T-helper 1 cell (primary cell): ENCODE measurements at places on chromosomes 1 and 21.

- no peak for DNase-seq
These were observed 281.6 kb downstream of the KIF26B start for GRCh38 chr1:245436407-245436806.

- no peak for DNase-seq
These were observed 23.6 kb downstream of the PTPRU start for GRCh38 chr1:29259802-29260441.

- no peak for DNase-seq
These were observed 55.5 kb upstream of the TRAPPC10 start for GRCh38 chr21:43956670-43957035.

GRCh38 chr1:199247891-199248290 is 609.1 kb downstream of the PTPRC start:
- DNase-seq: no peak

GRCh38 chr1:117097443-117097842 is 24.1 kb downstream of the TRIM45 start:
- no peak for DNase-seq

DNA sequence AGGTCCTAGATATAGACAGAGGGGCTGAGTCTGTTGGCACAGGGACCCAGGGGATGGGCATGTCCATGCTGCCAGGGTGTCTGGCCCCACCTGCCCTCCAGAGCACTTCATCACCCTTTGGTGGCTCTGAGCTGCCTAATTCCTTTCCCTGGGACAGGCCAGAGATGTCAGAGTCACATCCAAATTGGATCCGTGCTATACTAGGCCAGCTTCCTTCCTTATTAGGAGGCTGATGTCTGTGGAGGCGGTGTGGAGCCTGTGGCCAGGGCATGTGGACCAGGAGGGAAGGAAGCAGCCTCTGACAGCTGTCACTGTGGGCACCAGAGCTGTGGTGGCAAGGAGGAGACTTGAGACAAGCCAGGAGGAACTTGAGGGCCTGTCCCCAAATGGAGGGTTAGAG is 77.7 kb upstream of the TMEM51 start:
- DNase-seq: no peak

- DNase-seq: no peak
These were observed 132.9 kb upstream of the WNT4 start for GRCh38 chr1:22275626-22276395.

DNA sequence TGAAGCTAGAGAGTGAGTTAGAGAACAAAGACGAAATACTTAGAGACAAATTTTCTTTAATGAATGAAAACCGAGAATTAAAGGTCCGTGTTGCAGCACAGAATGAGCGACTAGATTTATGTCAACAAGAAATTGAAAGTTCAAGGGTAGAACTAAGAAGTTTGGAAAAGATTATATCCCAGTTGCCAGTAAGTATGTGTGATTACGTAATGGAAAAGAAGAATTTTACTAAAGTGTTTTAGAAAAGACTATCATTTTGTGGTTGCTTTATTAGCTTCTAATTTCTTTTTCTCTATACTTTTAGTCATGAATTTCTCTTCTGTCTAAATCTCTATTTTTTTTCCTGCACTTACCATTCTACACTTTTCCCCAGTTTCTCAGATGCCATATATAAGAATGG is 26.7 kb downstream of the CCDC18 start:
- DNase-seq: no peak

- DNase-seq: no peak
These were observed 32.3 kb downstream of the PABPC4 start for GRCh38 chr1:39544327-39544726.

GRCh38 chr1:117058810-117059209 is 1.3 kb upstream of the TTF2 start:
- DNase-seq: no peak

DNA sequence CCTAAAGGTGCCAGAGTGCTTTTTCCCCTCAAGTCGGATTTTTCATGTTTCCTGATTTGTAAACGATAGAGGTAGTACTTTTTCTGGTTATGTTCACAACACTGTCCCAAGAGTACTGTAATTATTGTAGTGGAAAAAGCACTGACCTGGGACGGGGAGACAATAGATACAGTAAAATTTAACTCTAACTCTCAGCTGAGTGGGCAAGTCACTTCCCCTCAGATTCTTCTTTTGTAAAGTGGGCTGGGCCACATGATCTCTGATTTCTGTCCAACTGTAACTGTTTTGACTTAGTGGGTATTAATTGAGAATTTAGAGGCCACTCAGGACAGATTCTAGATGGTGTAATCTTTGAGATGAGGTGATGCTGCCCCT is 19.1 kb downstream of the MARCKSL1 start:
- no peak for DNase-seq

DNA sequence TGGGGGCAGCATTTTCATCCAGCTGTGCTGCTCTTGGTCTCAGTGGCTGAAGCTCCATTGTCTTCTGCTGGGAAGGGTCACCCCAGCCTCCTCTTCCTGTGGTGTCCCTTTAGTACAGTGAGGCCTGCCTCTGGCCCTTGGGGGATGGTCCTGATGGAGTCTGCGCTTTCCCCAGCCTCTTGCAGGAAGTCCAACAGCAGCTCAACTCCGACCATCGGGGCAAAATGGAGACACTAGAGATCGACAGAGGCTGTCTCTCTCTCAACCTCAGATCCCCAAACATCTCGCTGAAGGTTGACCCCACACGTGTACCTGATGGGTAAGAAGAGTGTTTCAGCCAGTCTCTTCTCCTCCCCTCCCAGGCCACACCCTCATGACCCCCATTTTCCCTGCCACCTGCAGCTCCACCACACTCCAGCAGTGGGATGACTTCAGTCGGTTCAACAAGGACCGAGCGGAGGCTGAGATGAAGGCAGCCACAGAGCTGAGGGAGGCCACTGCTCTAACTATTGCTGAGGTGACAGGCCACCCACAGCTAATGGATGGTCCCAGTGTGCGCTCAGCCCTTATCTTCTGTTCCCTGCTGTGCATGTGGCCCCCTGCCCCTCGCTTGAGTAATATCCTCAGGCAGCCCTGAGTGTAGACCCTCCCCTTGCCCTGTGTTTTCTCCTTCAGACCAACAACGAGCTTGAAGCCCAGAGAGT is 2.0 kb upstream of the ADPRS start:
- DNase-seq: no peak

- DNase-seq: no peak
These were observed 22.1 kb upstream of the IL19 start for GRCh38 chr1:206748348-206749030.

DNA sequence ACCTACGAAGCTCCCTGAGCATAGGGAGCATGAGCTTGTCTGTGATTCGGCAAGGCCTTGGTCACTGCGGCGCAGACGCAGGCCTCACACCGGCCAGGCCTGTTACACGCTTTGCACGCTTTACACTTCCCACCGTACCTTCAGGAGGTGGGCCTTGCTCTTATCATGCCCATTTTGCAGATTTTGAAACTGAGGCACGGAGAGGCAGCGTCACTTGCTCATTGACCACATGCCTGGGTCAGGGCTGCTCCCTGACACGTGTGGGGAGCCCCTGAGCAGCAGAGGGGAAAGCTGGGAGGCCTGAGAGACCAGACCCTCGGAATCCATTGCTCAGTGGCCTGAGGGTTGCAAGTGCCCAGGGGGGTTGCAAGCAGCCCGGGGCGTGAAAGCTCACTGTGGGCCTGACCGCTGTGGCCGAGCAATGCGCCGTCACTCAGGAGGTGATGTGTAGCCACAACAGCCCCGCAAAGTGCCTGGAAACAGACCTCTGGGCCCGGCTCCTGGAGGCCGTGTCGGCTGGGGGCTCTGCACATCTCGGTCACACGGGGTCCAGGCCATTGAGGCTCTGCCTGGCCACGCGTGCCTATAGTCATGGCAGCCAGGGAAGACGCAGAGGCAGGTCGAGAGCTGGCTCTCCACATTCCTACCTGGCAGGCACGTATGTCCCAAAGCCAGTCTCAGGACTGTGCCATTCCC is 6.9 kb downstream of the ARHGEF16 start:
- DNase-seq: no peak

GRCh38 chr1:34235594-34235993 is 58.9 kb downstream of the C1orf94 start:
- no peak for DNase-seq

GRCh38 chr1:58597076-58597475 is 20.0 kb upstream of the TACSTD2 start:
- no peak for DNase-seq

DNA sequence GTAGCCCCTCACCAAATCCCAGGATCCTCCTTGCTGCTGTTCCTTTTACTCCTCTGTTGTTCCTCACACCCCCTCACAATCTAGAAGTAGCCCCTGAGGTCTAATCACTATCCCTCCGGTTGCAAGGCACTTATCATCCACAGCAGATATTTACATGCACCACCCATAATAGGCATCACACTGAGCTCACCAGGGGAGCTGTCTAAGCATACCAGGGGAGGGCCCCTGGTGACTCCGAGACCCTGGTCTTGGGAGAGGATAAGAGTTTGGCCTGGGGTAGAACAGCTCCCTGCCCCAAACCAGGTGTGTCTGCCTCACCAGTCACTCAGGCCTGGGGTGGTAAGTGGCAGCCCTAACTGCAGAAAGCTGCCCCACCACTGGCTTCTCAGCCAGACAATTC is 37.3 kb upstream of the ZC3H12A start:
- no peak for DNase-seq

DNA sequence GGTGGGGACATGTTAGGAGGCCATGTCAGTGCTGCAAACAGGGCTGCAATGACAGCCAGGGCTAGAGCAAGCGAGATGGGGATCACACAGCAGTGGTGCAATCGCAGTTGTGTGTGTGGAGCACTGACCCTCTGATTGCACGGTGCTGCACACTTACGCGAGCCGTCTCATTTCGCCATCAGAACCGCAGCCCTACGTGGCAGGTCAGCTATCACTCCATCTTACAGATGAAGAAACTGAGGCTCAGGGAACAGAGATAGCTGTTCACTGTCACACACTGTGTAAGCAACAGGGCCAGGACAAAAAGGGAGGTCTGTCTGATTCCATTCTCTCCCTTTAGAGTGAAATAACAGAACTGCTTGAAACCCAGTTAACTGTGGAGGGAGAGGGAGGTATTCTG is 104.8 kb upstream of the SLC45A1 start:
- DNase-seq: no peak

DNA sequence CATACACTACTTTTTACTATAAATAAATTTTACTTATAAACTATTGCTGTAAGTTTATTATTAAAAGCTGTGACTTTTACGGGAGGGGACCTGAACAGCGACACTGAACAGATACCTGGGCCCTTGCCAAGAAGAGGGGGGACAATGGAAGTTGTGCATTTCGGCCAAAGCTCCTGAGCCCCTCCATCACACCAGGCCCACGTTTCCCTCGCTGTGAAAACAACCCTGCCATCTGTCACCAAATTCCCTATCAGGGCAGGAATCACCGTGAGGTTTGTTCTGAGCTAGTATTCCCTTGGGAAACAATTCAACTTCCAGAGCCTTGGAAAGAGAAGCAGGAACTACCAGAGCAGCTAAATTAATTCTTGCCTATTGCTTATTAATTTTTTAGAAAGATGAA is 37.0 kb downstream of the VTCN1 start:
- no peak for DNase-seq

DNA sequence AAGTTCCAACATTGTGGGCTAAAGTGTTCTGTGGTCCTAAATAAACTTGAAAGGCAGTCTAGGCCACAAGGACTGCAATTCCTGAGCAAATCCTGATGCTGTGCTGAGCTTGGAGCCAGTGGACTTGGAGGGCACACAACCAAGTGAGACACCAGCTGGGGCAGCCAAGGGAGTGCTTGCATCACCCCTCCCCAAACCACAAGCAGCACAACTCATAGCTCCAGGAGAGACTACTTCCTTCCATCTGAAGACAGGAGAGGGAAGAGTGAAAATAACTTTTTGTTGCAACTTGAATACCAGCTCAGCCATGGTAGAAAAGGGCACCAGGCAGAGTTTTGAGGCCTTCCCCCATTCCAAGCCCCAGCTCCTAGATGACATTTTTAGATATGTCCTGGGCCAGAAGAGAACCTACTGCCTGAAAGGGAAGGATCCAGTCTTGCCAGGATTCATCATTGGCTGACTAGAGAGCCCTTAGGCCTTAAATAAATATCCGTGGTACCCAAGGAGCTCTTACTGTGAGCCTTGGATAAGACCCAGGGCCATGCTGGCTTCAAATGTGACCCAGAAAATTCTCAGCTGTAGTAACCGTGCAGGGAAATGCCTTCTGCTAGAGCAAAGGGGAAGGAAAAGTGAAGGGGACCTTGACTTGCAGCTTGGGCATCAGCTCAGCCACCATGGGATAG is 35.4 kb upstream of the LRRC8B start:
- no peak for DNase-seq

- DNase-seq: no peak
These were observed 48.4 kb downstream of the MAB21L3 start for GRCh38 chr1:116159611-116160010.

DNA sequence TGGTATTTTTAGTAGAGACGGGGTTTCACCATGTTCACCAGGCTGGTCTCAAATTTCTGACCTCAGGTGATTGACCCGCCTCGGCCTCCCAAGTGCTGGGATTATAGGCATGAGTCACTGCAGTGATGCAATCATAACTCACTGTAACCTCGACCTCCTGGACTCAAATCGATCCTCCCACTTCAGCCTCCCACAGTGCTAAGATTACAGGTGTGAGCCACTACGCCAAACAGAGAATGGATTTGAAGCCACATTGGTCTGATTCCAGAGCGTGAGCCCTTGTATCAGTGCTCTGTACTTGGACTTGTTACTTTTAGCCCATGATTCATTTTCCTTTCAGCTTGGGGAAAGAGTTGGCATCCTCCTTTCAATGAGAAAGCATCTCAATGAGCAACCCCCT is 14.9 kb upstream of the ZNF683 start:
- no peak for DNase-seq

DNA sequence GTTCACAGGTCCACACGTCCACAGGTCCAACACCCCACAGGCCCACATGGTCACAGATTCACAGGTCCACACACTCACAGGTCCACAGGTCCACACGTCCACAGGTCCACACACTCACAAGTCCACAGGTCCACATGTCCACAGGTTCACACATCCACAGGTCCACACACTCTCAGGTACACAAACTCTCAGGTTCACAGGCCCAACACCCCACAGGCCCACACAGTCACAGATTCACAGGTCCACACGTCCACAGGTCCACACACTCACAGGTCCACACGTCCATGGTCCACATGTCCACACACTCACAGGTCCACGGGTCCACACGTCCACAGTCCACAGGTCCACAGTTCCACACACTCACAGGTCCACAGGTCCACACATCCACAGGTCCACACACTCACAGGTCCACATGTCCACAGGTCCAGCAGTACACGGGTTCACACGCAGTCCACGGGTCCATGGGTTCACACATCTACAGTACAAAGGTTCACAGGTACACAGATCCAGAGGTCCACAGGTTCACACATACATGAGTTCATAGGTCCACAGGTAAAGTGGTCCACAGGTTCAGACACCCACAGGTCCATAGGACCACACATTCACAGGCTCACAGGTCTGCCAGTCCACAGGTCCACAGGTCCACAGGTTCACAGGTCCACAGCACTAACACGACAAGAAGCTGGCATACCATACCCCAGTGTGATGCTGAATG is 39.3 kb upstream of the COL6A2 start:
- DNase-seq: no peak

GRCh38 chr1:171753182-171753581 is 11.3 kb upstream of the VAMP4 start:
- no peak for DNase-seq

- DNase-seq: no peak
These were observed 2.0 kb downstream of the LRRC41 start for GRCh38 chr1:46301406-46301807.
